Fibroblast of villous mesenchyme (primary cell): ENCODE measurements at places on chromosomes 2 and 18. TPM values are rescaled to one million over a fixed set of nuclear protein-coding genes. Genes with fewer than 3 reads are reported as not detected.

The AQP12A gene
- total RNA-seq: not detected in 2 replicates

The CYRIA gene
- 0.43 and 0.97 TPM in 2 replicates for total RNA-seq

The CHST9 gene
- not detected in 2 replicates for total RNA-seq

The GAREM1 gene
- 0.86 and 0.97 TPM in 2 replicates for total RNA-seq

The PDCL3 gene
- 17.1 and 25.5 TPM in 2 replicates for total RNA-seq

The CHRND gene
- total RNA-seq: not detected in 2 replicates
